ENCODE measurements at places on chromosomes 12 and 14. TPM values are rescaled to one million over a fixed set of nuclear protein-coding genes. Genes with fewer than 3 reads are reported as not detected.

Gene KRT80
- total RNA-seq = not detected

Gene HEATR5A
- 69.6 TPM for total RNA-seq

Gene SLC2A13
- total RNA-seq = 33.2 TPM

Gene ZNF891
- 1.4 TPM for total RNA-seq
